ENCODE measurements at places on chromosomes 6 and 20. TPM values are rescaled to one million over a fixed set of nuclear protein-coding genes. Genes with fewer than 3 reads are reported as not detected.

Gene ISM1
- total RNA-seq = 2.2 TPM

Gene EYA2
- 30.0 TPM for total RNA-seq

Gene GMEB2
- total RNA-seq = 18.4 TPM

Gene TCP11
- 0.87 TPM for total RNA-seq

Gene TP53TG5
- not detected for total RNA-seq

DNA sequence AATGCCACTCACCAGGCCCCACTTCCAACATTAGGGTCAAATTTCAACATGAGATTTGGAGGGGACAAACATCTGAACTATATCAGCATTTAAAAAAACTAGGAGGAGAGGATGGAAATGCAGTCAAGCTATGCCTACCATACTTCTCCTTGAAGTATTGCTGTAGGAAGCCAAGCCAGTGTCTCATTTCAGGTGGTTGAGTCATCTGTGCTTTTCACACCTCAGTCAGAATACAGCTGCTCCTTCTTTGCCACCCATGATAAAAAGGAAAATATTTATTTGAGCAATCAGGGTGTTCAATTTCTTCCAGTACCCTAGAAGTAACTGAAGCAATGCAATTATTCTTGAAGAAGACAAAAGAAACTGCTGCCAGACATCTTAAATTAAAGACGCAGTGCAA is 47.0 kb upstream of the EEF1E1 start:
- H3K27ac ChIP-seq = no peak overlapping the region
- no peak for DNase-seq
- no peaks in the 10 kb centered on the region for H3K36me3 ChIP-seq
- H3K27me3 ChIP-seq = no peaks in the 10 kb centered on the region
- no peaks in the 10 kb centered on the region for H3K4me1 ChIP-seq
- H3K4me3 ChIP-seq = no peak overlapping the region

DNA sequence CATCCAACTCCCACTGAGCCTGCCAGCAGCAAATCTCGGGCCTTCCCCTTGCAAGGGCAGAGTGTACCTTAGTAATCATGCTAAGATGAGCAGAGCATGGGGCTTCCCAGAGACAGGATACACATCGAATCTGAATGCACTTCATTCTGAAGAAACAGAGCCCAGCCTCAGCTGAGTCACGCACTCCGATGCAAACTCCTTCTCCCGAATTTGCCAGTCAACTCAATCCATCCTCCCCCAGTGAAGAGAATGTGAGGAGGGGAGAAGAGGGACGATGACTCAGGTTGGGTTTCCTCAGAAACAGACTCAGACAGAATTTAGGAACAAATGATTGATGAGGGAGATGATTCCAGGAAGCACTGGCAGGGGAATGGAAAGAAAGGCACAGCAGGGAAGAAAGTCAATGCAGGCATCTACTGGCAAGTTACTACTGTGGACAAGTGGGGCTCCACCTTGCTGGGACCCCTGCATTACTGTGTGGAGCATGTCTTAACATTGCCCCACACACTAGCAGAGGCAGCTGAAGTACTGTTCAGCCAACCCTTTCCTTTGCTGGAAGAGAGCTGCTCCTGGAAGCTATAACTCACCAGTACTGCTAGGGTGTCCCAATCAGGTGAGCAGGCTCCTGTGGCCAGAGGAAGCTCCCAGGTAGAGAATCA is 251.6 kb downstream of the ADGB start:
- no peaks in the 10 kb centered on the region for H3K4me1 ChIP-seq
- no peak for DNase-seq
- H3K4me3 ChIP-seq = no peak overlapping the region
- H3K36me3 ChIP-seq = no peaks in the 10 kb centered on the region
- H3K27me3 ChIP-seq = no peaks in the 10 kb centered on the region
- no peak overlapping the region for H3K27ac ChIP-seq

- H3K27me3 ChIP-seq = no peaks in the 10 kb centered on the region
- DNase-seq = no peak
- no peak overlapping the region for H3K4me3 ChIP-seq
- no peaks in the 10 kb centered on the region for H3K36me3 ChIP-seq
Measured at GRCh38 chr6:57432157-57432556, 114.7 kb downstream of the PRIM2 start.

DNA sequence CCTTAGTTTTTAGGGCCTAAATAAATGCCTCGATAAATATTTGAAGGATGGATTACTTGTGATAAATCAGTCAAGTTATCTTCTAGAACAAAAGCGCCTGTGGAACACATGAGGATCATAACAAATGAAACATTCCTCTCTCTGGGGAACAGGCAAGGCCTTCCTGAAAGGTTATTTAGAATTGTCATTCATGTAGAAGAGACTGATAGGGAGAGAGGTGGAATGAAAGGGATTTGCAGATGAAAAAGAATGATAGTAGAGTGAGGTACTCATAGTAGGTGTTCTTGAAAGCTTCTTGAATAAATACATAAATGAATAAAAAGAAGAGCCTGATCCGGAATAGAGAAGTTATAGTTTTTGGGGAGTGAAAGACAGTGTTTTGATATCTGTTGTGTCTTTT is 30.5 kb downstream of the TSPYL4 start:
- no peak overlapping the region for H3K4me3 ChIP-seq
- H3K27me3 ChIP-seq = no peaks in the 10 kb centered on the region
- no peak overlapping the region for H3K27ac ChIP-seq
- no peak for DNase-seq

GRCh38 chr20:4469910-4470309 is 251.8 kb upstream of the PRND start:
- no peaks in the 10 kb centered on the region for H3K4me1 ChIP-seq
- DNase-seq = no peak
- no peaks in the 10 kb centered on the region for H3K36me3 ChIP-seq

DNA sequence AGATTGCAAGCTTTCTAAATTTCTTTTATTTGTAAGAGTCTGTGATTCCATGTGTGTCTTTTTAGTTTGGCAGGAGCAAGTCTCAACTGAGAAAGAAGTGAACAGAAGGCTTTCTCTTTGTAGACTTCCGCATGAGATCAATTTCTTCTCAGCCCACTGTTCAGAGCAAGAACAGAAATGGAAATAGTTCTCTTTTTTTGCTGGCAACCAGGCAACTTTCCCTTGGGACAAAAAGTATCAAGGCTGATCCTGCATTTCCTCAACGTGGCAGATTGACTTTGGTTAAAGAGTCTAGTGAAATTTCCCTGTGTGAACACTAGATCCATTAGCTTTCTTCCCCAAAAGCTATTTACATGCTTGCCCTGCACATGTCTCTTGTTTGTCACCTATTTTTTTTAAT is 46.8 kb upstream of the JAG1 start:
- no peaks in the 10 kb centered on the region for H3K4me1 ChIP-seq
- no peak for DNase-seq
- no peak overlapping the region for H3K27ac ChIP-seq
- H3K4me3 ChIP-seq = no peak overlapping the region
- H3K27me3 ChIP-seq = no peaks in the 10 kb centered on the region
- H3K36me3 ChIP-seq = no peaks in the 10 kb centered on the region

All from prostate gland (tissue), 2 donors.